T-helper 22 cell (primary cell): ENCODE measurements at places on chromosomes 12 and 14.

- DNase-seq: no peak
Observed at GRCh38 chr14:83101846-83102245, 1568.2 kb upstream of the SEL1L start.

DNA sequence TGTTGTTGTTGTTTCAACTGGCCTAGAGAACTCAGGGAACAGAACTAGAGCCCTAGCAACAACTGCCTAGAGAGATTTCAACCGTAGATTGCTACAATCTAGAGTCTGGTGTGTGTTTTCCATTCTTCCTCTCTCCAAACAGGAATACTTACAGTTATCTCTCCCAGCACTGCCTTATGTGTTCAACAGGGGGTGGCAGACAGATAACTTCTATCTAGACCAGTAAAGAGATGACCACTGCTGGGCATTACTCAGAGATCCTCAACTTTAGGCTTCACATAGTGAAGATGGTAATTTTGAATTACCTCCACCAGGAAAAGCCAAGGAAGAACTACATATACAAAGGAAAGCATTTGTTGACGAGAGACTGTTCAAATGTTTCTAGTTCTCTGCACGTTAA is 4.8 kb downstream of the TXNDC16 start:
- DNase-seq: no peak

DNA sequence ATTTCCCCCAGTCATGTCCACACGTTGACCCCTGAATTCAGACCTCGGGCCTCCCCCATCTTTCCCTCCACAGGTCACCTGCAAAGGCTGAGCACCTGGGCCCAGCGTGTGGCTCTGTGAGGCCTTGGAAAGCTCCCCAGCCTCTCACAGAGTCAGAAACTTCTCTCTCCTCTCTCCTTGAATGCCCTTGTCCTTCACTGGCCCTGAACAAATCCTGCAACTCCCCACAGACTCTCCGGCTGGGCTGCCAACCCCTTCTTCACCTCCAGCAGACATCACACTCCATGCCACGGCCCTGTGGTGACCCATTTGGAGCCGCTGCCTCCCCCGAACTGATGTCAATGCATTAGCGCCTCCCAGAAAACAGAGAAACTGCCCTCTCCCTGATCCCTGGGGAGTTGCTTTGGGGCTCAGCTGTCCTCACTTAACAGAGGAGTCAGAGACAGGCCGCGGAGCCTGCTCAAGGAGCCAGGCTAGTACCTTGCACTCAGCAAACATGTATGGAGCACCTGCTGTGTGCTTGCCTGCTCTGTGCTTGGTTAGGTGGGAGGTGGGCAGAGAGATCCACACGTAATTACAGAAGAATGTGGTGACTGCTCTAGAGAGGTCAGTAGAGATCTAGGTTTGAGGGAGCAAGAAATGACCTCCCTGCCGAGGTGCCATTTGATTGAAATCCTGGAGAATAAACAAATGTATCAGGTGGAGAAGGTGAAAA is 99.2 kb upstream of the PWP1 start:
- DNase-seq: no peak

DNA sequence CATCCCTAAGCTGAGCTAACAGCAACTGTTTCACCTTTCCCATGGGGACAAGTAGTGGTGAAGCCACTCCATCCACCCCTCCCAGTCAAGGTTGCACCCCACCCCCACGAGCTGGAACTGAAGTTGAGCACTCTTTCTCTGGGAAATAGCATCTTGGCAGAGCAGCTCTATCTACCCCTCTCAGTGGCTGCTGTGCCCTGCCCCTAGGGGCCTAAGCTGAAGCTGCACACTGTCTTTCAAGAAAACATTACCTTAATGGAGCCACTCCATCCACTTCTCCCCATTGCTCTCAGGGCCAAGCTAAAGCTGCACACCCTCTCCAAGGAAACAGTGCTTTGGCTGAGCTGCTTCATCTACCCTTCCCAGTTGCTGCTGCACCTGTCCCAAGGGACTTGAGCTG is 170.6 kb upstream of the CCDC196 start:
- no peak for DNase-seq

- no peak for DNase-seq
Observed at GRCh38 chr12:131210506-131211339, 257.0 kb downstream of the ADGRD1 start.

DNA sequence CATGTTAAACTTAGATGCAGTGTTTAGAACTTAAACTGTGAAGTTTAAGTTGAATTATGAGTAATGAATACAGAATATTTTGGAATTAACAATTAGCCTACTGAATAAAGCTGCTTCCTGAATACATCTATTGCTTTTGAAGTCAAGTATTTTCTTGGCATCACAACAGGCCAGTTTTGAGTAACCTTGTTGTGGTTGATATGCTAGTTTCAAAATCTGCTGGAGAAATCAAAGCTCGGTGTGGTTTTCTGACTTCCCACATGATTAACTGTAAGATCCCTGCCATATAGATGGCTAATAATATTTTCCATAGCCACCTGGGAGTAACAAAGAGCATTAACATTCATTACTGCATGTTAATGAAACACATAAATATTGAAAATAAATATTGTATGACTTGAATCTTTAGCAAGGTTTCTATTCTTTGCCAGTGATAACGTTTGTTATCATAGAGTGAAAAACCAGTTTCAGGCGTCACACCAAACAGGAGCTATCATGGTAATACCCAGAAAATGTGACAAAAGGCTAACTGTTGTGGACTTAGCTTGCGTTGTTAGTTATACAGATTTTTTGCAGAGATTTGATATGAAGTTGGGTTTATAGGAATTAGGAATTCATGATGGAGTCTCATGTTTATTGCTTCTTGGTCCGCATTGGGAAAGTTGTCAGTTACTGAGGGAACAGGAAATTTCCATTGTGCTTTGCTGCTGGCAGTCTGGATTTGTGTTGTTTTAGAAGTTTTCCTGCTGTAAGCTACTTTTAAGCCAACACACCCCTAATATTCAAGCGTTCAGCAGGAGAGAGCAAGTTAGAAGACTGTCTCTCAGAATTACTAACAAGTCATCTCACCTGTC is 32.1 kb downstream of the PPFIBP1 start:
- DNase-seq: no peak

DNA sequence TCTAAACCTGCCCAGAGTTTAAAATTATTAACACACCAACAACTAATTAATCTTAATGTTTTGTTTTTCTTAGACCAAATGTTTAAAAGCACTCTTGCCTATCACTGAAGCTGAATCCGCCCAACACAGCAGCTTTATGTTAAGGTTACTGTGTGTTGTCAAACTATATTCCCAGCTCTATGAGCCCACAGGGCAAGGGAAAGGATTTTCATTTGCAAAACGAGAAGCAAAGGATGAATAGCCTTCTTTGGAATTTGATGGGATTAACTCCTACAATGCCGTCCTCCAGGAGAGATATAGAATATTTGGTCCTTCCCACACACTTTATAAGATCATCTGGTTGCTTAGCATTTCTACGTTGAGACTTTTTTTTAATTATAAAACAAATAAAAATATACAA is 43.7 kb downstream of the DUSP16 start:
- no peak for DNase-seq

- no peak for DNase-seq
Observed at GRCh38 chr14:94521375-94522114, 12.3 kb upstream of the SERPINA12 start.

- no peak for DNase-seq
Observed at GRCh38 chr12:67702136-67702535, 53.6 kb downstream of the DYRK2 start.

DNA sequence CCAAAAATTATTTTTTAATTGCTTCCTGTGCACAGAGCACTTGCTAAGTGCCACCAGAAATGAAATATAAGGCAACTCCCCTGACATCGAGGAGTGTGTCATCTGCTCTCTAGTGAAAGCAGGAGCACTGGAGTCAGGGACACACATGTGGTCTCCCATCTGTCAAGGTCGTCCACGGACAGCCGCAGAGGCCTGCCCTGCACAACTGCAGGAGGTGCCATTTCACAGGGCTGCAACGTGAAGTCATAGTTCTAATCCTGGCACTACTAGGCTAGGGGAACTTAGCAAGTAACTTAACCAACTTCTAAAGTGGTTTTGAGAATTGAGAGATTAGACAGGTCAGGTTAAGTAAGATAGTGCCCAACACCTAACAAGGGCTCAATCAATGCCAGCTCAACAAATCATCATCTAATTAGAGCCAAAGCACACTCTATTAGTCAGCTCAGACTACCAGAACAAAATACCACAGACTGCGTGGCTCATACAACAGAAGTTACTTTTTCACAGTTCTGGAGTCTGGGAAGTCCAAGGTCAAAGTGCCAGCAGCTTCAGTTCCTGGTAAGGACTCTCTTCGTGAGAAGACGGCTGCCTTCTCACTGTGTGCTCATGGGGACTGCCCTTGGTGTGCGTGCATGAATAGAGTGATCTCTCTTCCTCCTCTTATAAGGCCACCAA is 30.7 kb downstream of the FOXN3 start:
- DNase-seq: no peak

- no peak for DNase-seq
Observed at GRCh38 chr12:6765048-6765633, 1.0 kb upstream of the PTMS start.

DNA sequence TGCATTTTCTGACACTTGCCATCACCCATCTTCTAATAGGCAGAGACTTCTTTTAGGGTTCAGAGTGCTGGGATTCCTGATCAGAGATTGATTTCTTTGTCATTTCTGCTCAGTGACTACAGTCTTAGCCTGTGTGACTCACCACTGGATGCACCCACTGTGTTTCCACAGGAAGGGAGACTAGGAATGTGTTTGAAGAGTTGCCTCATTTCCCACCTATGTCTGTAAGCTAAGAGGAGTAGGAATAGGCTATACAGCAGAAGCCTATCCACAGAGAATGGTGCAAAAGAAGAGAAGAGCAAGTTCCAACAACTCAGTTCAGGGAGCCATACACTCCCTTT is 60.2 kb upstream of the ACTN1 start:
- no peak for DNase-seq

GRCh38 chr14:72553656-72554055 is 340.2 kb downstream of the DPF3 start:
- DNase-seq: no peak

- DNase-seq: no peak
Observed at GRCh38 chr12:107570721-107571120, 114.9 kb upstream of the PWP1 start.

DNA sequence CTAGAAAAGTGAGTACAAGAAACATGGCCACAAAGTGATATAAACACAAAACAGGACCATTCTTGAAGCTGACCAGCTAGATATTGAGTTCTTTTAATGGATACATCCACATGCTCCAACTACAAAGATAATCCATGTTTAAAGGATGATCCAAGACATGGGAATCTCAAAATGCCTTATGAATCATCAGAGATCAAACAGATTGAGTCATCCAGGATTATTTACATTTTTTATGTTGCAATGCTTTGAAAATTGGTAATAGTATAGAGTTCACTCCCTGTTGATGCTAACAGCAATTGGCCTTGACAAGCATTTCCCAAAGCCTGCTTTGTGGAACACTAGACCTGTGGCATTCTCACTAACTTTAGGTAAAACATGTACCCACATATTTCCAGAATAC is 293.0 kb upstream of the TBX3 start:
- DNase-seq: no peak

DNA sequence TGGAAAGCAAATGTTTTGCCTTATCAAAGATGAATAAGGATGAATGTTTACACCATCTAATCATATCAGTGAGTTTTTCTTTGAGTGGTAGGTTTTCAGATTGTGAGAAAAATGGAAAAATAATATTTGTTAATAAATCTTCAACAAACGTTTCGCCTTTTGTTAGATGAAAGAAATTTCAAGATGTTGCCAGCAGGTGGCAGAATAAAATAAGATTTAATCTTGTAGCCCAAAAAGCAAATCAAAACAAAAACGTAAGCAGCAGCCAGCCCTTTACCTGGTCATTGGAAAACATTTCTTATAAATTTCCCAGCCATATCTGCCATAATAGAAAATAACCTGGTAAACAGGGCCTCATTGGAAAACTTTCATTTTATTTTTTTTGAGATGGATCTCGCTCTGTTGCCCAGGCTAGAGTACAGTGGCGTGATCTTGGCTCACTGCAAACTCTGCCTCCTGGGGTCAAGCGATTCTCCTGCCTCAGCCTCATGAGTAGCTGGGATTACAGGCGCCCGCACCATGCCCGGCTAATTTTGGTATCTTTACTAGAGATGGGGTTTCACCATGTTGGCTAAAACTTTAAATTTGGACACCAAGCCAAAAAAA is 15.4 kb upstream of the TMEM120B start:
- DNase-seq: no peak

DNA sequence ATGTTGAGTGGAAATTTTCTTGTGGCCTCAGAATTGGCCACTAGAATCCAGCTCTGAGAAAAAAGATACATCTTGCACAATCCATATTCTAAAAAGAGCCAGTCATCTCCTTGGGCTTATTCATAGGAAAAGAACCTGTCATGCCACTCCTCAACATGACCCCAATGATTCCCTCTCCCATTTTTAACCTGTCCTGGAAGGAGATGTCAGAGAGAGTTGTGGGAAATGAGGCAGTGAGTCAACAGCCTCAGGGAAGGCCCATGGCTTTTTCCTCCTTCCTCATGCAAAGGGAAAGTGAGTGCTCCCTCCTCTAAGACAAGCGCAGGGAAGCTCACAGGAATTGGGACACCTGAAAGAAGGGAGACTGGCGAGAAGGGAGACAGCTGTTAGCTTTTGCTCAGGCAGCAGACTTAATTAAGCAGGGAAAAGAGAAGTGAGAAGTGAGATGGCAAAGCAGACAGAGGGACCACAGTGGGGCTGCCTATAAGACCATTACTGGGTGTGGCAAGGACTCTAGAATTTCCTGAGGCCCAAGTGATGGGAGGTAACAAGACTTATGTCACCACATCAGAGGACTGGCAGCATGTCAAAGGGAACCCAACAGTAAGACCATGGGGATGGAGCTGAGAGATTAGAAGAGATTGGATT is 10.2 kb upstream of the DHRS7 start:
- DNase-seq: no peak

- DNase-seq: peak; percentile 7
Observed at GRCh38 chr12:123905319-123905925, 67.2 kb downstream of the CCDC92 start.

DNA sequence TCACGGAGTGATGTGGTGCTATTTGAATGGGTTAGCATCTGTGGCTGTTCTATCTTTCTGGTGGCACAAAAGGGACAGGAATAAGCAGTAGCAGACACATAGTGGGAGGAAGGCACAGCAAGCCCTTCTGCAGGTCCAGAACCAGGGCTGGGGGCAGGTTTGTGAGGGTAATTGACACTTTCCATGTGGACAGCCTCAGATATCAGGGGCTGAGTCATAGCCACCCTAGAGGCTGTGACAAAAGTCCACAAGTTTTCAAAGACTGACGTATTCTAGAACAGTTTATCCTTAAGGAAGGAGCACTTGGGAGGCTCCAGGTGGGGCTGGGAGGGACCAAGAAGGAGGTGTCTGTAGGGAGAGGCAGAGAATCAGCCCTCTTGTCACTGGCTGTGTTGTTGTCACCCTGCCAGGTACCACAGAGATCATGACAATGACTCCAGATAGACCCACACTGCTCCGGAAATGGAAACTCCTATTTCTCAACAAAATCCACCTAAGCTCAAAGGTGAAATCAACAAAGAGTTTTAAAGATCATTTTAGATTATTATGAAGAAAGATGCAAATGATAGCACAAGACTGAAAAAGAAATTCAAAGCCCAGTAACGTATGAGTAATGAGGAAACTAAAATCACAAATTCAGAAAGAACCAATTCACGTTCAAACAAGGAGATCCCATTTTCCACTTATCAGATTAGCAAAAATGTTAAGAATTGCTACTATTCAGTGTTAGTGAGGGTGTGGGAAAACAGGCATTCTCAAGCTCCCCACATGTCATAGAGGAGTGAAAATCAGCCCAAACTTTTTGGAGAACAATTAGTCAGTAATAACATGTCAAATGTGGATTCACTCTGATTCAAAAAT is 48.3 kb downstream of the NFKBIA start:
- no peak for DNase-seq
